ENCODE measurements at places on chromosomes 2 and 18.

DNA sequence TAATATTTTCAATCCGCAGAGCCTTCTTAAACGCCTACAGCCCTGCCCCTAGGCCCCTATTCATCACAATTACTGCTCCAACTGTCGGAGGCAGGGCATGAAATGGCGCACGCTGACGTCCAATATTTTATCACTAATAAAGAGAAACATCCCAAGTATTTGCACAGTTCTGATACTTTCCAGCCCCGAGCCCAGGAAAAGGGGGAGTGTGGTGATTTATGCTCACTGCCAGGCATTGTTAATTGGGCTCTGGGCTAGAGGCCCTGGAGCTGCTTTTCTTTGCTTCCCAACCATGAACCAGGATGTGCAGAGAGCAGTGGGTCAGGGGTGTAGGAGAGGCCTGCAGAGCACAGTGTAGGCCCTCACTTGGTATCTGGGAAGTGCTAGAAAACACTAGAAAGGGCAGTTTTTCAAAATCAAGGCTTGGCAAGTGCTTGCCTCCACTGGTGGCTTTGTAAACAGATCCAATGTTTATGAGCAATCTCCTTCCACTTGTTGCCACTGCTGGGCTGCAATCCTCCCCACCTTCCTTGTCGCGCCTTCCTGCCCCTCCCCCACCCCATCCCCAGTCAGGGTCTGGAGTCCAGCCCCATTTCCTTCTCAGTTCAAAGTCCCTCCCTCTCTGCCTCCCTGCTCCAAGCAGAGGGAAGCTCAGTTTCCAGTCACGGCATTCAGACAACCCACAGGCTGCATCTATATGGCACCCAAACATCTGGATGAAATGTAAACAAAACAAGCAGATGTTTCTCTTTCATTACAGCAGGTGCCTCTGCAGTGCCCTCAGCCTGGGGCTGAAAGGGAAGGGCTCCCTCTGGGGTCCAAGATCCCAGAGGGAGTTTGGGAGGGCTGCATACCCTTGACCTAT lies 83.9 kb upstream of the PKDCC start:
- no peak for DNase-seq

DNA sequence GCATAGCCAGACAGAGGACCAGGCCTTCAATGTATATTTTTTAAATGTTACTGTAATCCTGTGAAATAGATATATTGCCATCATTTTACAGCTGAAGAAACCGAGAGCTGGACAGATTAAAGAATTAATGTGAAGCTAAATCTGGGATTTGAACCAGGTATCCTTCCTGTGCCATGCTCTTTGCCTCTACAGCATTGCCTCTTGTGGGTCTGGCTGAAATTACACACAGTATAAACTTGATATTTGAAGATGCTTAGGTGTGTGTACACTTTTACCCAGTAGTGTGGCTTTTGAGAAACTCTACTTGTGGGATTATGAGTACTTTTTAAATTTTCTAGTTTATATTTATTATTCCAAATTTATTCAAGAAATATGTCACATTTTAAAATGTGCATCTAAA lies 264.5 kb downstream of the CNTNAP5 start:
- no peak for DNase-seq

DNA sequence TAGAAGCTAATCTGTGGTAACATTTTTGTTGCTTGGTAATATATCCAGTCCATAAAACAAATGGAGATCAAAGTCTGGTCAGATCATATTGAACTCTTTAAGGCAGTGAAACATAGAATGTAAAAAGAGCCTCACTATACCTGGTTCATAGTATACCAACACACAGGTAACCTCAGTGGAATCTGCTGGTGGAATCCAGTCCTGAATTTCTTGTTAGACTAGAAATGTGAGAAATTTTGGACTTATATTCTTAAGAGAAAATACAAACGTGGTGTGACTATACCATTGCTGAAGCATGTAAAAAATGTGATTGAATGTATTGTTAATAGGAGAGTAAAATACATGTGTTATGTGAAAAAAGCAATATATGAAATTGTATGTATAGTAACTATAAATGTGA lies 46.1 kb upstream of the GRHL1 start:
- no peak for DNase-seq

DNA sequence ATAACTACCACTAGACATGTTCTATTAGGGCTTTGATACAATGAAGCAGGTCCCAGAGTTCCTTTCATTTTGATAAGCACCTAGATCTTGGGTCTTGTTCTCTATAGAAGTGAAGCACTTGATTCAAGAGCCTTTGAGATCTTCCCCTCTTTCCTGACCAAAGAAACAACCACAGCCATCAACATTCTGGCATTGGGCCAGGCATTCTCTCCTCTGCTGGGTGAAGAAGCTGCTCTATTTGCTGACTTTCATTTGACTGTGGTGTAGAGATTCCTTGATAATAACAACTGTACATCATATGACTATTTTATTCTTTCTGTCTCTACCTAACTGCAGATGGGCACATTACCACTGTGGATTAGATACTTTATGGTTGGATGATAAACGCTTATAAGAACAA lies 96.6 kb upstream of the LYPD1 start:
- DNase-seq, result no peak

- DNase-seq, result no peak
Measured at GRCh38 chr2:237480556-237480955, 6.5 kb upstream of the MLPH start.

DNA sequence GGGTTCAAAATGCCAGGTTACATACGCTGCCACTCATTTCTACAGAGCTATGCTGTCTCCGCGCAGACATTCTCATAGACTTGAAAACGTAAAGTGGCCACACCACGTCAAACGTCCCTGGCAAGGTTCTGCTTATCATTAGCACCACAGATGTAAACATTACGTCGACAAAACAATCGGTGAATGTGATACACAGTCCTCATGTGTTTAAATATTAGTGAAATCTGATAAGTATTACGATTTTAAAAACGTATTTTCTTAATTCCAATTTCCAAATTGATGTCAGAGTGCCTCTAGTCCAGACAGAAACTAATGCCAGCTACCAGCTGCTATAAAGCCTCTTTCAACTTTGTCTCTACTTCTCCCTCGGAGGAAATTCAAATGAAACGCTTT lies 1.2 kb downstream of the STK17B start:
- DNase-seq, result peak; percentile 31

- DNase-seq, result no peak
Measured at GRCh38 chr2:171419333-171419732, 14.5 kb downstream of the METTL8 start.

DNA sequence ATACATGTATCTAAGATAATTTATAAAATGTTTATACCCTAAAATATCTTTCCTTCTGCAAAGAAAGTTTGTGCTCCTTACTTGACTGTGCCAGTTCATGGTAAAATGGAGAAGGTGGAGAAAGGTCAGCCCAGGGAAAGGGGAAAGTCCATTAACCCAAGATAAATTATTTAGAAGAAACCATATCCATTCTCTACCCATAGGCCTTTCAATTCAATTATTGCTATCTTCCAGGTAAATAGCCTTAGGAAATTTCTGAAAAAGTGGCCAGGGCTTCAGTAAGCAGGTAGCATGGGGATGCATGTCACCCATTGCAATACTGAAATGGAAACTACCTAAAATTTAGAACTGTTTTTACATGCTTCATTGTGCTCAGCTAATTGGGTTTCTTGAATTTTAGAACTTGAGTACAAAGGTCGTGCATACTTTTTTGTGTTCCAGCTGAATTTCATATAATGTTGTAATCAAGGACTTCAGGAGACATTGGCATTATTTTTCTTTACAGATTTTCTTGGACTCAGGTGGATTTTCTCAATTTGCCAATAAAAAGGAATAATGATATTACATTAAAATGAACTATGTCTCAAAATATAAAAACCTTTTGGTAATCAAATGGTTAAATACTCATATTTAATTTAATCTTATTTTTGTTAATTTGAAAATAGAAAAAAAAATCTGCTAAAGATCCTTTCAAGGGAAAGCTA lies 124.9 kb downstream of the CSRNP3 start:
- no peak for DNase-seq

DNA sequence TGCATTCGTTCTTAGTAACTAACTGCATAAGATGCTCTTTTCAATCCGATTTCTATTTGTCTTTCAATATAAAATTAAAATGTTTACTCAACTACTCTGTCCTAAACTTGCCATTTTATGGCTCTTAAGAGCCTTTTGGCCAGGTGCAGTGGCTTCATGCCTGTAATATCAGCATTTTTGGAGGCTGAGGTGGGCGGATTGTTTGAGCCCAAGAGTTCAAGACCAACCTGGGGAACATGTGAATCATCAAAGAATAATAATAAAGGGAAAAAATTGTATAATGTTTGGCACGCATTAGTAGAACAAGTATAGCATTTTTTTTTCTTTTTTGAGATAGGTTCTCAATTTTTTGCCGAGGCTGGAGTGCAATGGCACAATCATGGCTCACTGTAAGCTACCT lies 92.5 kb downstream of the C2orf74 start:
- no peak for DNase-seq

DNA sequence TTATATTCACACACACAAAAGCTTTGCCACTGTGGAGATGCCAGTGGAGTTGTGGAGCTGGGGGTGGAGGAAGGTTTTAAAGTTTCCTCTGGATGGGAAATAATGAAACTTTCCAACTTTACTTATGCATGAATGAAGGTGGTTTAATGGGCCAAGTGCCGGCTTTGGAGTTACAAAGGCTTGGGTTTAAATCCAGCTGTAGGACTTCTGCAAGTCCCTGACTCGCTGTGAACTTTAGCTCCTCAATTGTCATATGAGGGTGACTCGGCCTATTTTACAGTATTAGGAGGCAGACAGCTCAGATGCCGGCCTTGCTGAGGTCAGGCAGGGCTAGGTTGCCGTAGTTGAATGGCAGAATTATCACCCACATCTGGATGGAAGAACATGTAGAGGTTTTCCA lies 415.8 kb upstream of the TRIB2 start:
- DNase-seq, result no peak

GRCh38 chr18:35982409-35983114 lies 10.1 kb downstream of the RMP24 start:
- no peak for DNase-seq

- DNase-seq, result no peak
Measured at GRCh38 chr18:58991167-58991798, 126.6 kb downstream of the ZNF532 start.

- DNase-seq, result no peak
Measured at GRCh38 chr2:199811346-199811745, 39.6 kb downstream of the FTCDNL1 start.

GRCh38 chr2:18232731-18233438 lies 327.6 kb downstream of the RDH14 start:
- DNase-seq, result no peak

- DNase-seq, result no peak
Measured at GRCh38 chr2:151475071-151475470, 65.4 kb downstream of the RIF1 start.

GRCh38 chr2:228318218-228318617 lies 136.7 kb upstream of the SPHKAP start:
- DNase-seq, result no peak

GRCh38 chr2:76748581-76749296 lies 773.4 kb downstream of the LRRTM4 start:
- no peak for DNase-seq

DNA sequence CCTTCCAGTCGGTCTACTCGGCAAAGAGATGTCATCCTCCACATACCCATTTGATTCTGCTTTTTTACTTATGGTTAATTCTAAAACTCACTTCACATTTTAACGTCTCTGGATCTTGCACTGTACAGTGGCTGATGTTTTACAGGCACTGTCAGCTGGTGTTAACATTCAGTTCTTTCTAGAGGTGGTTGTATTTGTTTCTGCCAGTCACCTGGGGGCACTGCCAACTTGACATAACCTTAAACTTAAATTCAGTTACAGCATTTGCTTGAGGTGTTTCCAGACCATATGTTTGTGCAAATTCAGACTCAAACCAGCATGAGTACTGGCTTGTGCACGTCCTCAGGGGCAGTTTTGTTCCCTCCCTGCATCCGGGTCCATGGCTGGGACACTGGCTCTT lies 5.3 kb upstream of the TMEM185B start:
- DNase-seq, result no peak

- DNase-seq, result no peak
Measured at GRCh38 chr2:234670052-234670451, 173.2 kb upstream of the ARL4C start.

- DNase-seq, result peak; percentile 46
Measured at GRCh38 chr2:133504566-133505505, 63.4 kb downstream of the NCKAP5 start.

GRCh38 chr2:127630864-127631540 lies 15.0 kb upstream of the GPR17 start:
- DNase-seq, result no peak

- no peak for DNase-seq
Measured at GRCh38 chr2:188787021-188787657, 187.0 kb upstream of the COL3A1 start.

DNA sequence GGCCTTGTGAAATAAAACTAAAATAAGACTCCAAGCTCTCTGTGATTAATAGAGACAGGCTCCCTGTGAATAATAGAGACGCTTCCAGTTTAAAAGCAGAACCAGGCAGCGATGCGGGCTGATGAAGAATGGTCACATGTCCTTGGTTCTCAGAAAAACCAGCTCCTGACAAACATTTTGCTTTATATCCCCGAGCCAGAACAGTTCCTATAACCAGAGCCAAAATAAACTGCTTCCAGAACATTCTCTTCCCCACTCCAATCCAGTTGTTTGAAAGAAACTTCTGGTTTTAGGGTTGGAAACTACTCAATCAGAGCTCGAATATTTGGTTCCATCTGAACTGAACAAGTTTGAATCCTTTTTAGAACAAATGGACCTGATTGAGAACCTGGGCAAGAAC lies 213.7 kb downstream of the TSN start:
- DNase-seq, result peak; percentile 41

- DNase-seq, result no peak
Measured at GRCh38 chr2:134429886-134430285, 176.0 kb downstream of the MGAT5 start.

- no peak for DNase-seq
Measured at GRCh38 chr2:190267302-190267701, 52.3 kb downstream of the HIBCH start.

DNA sequence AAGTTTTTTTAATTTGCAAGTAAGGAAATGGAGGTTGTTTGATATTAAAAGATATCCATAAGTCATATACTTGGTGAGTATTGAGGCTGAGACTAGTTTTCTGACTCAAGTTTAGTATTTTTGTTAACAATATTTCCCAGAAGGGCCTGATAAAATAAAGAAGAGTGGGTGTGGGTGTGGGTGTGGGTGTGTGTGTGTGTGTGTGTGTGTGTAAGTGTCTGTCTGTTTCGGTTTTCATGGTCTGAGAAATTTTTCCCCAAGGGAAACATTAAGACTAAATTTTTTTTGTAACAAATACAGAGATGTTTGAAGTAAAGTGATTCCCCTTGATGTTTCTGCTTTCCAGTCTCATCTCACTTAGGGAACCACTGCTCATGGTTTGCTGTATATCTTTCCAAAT lies 36.5 kb downstream of the PPM1B start:
- no peak for DNase-seq
